ENCODE measurements at places on chromosomes 7 and 10.

- no peak for DNase-seq
Observed at GRCh38 chr10:36676321-36676720, 449.1 kb upstream of the ANKRD30A start.

DNA sequence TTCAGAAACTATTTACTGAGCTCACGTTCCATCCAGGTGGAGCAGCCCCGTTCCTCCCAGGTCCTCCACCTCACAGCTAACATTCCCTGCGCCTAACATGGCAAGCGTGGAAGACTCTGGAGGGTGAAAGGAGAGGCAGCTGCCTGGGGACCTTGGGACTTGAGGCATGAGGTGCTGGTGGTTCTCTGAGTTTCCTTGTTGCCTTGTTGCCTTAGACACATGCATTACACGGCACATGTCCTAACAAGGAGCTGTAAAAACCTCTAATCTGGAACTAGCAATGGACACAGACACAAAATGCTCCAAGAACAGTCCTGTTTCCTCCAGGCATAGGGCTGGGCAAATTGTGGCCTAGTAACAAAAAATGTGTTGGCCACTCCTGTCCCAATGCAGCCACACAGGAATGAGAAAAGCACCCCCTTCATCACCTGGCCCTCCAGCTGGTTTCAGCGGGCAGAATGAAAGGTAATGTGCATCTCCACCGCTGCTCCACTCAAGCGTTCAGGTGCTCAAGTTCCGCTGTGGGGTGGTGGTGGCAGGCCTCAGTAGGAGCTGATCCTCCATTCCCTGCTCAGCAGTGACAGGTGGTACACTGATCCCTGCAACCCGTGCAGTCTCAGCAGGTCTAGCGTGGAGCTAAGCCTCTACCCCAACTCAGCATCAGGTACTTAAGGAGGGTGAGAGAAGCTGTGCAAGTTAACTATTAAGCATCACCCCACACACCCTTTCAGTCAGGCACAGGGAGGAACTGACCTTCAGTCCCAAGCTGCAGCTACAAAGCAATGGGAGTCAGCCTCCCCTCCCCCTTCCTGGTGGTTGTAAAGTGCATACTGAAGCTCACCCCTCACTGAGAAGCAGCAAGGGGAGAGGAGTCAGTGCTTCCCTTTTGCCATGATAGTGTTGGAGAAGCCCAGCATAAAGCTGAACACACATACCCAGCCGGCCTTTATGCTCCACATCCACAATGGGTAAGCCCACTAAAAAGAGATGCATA is 382.8 kb downstream of the SDK1 start:
- no peak for DNase-seq

- no peak for DNase-seq
Observed at GRCh38 chr7:89183712-89184111, 388.2 kb upstream of the TEX47 start.

- DNase-seq, result no peak
Observed at GRCh38 chr7:155274633-155275355, 22.9 kb upstream of the INSIG1 start.

- no peak for DNase-seq
Observed at GRCh38 chr7:27111042-27111750, 8.7 kb upstream of the HOXA2 start.

DNA sequence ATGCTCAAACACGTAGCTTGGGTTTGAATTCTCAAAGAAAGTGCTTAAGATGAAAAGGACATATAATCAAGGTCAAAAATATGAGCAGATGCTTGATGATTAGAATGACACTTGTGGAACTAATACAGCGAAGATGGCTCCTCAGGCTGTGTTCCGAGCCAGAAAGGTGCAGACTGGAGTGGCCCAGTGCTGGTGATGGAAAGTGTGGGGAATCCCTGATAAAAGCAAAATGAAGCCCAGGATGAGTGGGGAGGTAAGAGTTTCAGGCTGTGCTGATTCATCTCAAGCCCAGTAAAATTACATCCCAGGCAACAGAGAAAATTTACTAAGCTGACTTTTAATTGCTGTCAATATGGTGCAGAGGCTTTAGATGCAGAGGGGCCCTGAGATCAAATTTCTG is 77.8 kb upstream of the IKZF1 start:
- no peak for DNase-seq

DNA sequence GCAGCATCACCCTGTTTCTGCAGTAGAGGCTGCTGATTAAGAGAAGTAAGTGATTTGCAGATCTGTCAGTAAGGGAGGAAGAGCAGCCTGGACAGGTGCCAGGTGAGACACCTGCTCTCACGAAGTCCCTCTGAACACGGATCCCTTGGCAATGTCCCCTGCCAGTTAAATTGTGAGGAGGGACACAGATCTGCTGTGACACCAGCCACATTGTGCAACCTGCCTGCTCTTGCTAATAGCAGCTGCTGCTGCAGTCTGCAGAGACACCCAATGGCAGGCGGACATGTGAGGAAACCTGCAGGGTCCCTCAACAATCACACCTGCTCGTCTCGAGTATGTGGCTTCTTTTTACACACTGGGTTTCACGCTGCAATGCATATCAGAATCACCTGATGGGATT is 31.9 kb downstream of the ANXA11 start:
- no peak for DNase-seq

DNA sequence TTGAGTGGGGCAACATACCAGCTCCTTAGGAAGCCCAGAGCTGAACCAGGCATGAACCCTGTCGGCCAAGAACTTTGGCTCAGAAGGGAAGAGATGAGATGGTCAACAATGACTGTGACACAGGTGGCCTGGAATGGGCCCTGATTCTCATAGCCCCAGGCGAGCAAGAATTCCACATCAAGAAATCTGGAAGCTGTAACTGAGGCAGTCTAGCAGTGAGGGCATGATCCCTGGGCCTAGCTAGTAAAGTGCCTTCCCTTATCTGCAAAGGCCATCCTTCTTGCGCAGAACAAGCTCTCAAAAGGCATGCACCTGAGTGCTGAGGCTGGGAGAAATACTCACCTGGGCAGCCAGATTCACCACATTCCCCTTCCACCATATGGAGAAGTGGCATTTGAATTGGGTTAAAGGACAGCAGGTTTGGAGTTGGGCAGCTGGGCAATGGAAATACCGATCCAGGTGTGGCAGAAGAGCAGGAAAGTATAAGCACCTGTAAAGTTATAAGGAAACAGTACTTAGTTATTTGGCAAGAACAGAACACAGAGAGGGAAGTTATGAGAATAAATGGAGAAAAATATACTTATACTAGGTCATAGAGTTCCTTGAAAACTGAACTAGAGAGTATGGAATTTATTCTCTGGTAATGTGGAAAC is 78.6 kb upstream of the CAPZA2 start:
- no peak for DNase-seq

GRCh38 chr7:158588085-158588877 is 658 bp upstream of the PTPRN2 start:
- no peak for DNase-seq

- DNase-seq, result no peak
Observed at GRCh38 chr7:149794661-149795060, 21.3 kb upstream of the ZNF467 start.

- no peak for DNase-seq
Observed at GRCh38 chr10:16857419-16857818, 40.2 kb upstream of the RSU1 start.

- no peak for DNase-seq
Observed at GRCh38 chr10:56449770-56450169, 88.7 kb upstream of the ZWINT start.

GRCh38 chr10:14378387-14378960 is 47.8 kb upstream of the FRMD4A start:
- no peak for DNase-seq

DNA sequence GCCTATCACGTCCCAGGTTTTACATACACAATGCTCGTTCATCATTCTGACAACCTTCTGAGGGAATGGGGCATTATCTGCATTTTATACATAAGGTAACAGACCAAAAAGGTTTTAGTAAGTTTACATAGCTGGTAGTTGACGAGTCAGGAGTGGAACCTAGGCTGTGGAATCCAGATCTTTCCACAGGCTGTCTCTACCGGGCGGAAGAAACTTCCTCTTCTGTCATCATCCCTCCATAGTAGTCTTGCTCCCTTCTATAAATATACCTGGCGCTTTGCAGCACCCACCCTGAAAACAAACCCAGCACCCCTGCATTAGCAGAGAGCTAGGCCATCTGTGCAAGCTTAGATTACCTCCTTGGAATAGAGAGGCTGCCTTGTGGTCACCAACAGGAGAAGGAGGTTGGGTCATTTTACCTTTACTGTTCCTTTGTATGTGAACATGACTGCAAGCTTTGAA is 1.3 kb downstream of the TSPAN13 start:
- no peak for DNase-seq

All from effector memory CD8-positive, alpha-beta T cell (primary cell).